ENCODE measurements at places on chromosomes 16 and 17.

DNA sequence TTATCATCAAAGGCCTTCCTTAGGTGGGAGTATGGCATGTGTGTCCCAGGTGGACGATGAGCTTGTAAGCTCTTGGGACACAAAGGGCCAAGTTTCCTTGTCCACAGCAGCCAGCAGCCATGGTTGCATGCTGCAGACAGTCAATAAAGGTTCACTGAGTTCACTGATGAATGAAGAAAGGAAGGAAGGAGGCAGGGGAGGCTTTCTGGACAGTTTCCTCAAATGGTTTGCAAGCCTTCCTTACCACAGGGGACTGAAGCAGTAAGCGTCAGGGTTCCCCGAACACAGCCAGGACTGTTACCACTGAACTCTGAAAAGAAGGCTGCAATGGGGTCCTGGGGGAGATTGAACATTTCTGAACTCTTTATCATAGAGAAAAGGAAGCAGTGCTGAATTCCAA lies 111.1 kb downstream of the GAS7 start:
- no peak for DNase-seq

DNA sequence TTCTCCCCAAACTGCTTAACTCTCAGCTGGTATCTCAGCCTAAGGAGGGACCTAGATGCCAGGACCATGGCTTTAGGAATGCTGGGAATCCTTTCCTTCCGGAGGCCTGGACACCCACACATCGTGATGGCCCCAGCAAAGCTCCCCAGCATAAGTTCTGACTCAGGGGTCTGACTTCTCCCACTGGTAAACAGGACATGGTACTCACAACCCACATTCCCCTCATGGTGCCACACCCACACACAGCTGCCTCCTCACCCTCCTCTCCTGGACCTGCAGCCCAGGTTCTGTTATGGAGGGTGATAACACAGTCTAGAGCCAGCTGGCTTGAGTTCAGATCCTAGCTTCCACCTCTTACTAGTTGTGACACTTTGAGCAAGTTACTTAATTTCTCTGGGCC lies 719 bp upstream of the RNF227 start:
- no peak for DNase-seq

DNA sequence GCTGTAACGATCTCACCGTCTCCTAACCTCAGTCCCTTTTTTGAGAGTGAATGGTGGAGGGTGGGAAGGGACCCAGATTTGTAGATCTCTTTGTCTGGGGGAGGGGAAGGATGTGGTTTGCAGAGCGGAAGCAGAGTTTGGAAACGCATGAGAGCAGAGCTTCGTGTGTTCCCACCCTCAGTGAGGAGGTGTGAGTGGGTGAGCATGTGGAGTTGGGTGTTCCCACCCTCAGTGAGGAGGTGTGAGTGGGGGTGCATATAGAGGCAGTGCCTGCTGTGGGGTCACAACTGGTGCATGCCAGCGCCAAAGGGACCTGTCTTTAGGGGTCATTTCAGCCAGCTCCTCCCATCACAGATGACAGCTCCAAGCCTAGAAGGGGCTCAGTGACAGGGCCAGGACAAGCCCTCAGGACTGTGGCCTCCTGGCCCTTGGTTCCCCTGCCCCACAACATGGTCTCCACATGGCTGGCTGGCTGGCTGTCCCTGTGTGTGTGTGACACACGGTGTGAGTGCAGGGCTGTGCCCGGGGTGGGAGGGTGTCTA lies 1.8 kb upstream of the CISD3 start:
- peak; percentile 68 for DNase-seq

DNA sequence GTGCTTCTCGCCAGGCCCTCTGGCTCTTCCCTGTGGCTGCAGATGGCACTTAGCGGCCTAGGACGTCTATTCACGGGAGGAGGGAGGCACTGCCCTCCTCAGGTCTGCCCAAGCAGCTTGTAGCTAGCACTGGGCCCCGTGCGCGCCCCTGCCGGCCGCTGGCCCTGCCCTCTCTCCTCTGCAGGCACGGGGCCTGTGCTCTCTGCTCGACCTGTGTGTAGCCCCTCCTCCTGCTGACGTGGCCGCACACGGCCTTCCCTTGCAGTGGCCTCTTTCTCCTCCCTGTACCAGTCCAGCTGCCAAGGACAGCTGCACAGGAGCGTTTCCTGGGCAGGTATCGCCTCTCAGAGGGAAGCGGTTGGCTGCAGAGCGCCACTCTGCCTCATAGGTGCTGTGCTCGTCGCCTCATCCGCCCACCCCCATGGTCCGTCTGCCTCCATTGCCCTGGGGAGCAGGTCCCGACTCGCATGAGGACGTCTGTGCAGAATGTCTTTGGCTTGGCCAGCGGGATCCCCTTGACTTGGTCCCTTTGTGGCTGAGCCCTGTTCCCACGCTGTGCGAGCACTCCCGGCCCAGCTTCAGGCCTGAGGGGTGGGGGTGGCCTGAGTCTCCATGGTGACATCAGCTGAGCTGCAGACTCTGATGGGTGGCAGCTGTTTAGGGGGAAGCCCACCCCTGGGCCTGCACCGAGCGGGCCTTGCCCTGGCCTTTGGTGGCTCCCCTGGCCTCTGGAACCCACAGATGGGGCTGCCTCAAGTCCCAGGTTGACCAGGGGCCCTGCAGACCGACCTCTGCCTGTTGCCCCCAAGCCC lies 34.6 kb downstream of the TSC2 start:
- no peak for DNase-seq

DNA sequence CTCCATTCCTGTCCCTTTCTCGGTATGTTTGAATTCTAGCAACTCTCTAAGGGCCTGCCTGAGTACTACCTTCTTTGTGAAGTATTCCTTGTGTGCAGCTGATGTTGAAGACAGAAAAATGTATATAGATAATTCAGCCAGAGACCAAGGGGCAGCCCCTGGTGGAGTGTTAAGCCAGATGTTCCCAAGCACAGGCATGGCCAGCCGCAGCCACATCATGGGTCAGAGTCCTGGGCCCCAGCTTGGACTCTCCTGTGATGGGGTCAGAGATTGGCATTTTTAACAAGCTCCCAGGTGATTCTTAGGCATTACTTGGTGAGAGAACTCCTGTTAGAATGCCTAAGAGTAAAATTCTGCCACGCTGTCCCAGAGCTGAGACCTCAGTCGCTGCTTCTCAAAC lies 100.8 kb downstream of the IRF8 start:
- DNase-seq, result no peak

- no peak for DNase-seq
Measured at GRCh38 chr17:76422406-76422805, 30.5 kb downstream of the UBE2O start.

DNA sequence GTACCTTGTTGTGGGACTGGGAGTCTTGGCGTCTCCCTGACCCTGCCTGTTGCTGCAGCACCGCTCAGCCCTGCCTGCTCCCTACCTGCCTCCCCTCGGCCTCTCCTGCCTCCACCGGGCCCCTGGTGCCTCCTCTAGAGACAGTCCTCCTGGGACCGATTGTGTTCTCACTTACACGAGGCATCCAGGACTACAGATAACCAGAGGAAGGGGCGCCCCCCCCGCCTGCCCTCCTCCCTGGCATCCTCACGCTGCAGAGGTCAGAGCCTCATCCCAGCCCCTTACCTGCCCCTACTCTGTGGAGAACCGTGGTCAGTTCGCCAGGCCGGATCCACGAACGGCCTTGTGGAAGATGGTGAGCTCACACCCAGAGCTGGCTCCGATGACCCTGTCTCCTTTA lies 24.8 kb downstream of the MAPT start:
- no peak for DNase-seq

DNA sequence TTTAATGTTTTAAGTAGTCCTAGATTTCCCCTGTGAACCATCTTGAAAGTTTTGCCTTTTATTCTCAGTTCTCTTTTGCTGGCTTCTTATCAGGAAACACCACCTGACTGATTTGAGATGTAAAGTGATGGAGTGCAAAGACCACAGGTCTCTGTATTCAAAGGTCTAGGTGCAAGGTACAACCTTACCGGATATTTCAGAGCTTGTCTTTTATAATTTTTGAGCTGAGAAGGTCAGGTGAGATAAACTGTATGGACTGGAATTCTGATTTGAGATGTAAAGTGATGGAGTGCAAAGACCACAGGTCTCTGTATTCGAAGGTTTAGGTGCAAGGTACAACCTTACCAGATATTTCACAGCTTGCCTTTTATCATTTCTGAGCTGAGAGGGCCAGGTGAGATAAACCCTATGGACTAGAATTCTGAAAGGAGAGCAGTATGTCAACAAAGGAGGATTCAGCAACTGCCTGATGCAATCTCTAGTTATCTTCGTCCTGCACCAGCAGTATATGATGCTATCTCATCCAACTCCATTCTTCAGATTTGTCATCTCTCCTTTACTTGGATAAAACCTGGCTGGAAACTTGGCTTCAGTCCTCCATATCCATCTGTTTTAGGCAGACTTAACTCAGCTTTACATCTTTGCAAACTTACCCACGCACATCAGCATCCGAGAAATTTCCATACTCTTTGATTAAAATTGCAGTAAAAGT lies 64.3 kb downstream of the CENPV start:
- DNase-seq, result no peak

DNA sequence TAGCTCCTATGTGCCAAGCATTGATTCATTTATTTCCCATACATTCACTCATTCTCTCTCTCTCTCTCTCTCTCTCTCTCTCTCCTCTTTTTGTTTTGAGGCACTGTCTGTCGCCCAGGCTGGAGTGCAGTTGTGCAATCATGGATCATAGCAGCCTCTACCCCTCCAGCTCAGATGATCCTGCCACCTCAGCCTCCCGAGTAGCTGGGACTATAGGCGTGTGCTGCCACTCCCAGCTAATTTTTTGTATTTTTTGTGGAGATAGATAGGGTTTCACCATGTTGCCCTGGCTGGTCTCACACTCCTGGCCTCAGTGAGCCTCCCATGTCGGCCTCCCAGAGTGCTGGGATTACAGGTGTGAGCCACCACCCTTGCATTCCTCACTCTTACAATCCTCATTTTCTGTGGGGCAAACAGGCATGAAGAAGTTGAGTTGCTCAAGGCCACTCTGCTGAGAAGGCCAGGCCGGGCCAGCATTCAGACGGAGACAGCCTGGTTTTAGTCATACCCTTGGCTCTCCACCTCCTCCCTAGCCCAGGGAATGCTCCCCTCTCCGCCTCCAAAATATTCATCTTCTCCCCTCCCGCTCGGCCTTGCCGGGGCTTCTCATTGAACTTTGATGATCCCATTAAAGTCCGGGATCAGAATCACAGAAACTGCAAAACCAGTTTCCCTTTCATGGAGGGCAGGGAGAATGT lies 765 bp upstream of the PRM2 start:
- no peak for DNase-seq

- no peak for DNase-seq
Measured at GRCh38 chr16:3458278-3458851, 14.9 kb downstream of the NAA60 start.

- DNase-seq, result no peak
Measured at GRCh38 chr16:29916979-29917378, 9.0 kb downstream of the KCTD13 start.

DNA sequence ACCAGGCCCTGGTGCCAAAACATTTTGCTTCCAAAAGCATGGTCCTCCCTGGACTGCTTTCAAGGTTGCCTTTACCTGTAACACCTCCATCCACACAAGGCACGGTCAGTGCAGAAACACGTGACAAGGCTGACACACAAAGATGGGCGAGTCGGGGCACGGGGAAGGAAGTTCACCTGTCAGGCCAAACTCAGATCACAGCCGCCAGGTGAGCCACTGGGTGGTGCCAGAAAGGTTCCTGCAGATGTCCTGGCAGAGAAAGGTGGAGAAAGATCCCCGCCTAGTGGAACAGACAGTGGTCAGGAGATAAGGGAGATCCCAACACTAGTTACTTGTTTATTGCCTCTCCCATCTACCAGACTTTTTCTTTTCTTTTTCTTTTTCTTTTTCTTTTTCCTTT lies 155.3 kb downstream of the AIPL1 start:
- no peak for DNase-seq

GRCh38 chr17:59367657-59368045 lies 36.2 kb downstream of the YPEL2 start:
- no peak for DNase-seq

DNA sequence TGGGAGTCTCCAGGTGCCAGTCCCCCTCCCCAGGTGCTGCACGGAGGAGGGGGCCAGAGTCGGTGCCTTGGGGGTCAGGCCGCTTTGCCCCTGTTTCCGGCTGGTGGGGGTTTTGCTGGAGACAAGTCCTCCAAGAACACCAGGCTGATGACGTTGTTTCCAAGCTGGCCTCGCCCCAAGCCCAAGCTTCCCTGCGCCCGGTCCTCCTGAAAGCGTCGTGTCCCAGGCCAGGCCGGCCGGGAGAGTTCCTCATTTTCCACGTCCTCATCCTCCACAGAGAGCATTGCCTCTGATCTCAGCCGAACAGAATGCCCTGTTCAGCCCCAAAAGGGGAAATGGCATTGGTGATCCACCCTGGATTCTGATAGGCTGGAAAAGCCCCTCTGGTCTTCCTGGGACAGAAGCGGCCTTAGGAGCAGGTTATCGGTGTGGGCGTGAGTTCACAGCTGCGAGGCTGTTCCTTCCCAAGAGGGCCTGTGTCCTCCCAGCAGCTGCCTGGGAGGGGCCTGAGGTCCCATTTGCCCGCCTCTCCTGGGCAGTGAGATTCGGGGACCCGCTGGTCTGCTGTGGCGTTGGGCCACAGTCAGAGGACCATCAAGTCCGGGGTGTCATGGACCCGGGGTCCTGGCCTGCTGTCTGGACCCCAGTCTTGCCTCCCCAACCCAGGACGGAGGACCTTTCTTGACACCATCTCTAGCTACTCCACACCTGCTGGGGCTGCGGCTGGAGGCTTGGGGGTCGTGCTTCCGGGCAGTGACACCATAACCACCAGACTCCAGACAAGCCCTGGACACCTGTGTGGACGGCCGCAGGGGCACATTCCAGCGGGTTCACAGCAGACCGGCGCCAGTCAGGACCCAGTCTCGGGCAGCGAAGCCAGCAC lies 7.1 kb downstream of the SOX8 start:
- DNase-seq, result no peak

DNA sequence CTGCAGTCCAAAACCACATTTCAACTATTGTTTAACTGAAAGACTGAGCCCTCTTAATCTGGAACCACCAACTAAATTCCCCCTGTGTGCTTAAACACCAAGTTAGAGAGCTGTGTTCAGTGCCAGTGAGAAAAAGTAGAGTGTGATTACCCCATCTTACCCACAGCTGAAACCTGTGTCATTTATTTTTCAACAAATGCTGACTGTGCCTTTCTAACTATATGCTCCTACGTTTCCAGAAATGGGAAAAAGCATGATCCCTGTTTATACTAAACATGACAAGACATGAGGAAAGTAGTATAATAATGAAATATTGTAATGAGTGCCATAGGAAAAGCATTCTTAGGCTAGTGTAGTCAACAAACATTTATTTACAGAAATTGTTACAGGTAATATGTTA lies 7.4 kb upstream of the TOX3 start:
- no peak for DNase-seq

GRCh38 chr17:72393553-72393952 lies 272.7 kb downstream of the SOX9 start:
- no peak for DNase-seq

Data from effector memory CD8-positive, alpha-beta T cell (primary cell).